ENCODE measurements at places on chromosomes 7 and 10.

DNA sequence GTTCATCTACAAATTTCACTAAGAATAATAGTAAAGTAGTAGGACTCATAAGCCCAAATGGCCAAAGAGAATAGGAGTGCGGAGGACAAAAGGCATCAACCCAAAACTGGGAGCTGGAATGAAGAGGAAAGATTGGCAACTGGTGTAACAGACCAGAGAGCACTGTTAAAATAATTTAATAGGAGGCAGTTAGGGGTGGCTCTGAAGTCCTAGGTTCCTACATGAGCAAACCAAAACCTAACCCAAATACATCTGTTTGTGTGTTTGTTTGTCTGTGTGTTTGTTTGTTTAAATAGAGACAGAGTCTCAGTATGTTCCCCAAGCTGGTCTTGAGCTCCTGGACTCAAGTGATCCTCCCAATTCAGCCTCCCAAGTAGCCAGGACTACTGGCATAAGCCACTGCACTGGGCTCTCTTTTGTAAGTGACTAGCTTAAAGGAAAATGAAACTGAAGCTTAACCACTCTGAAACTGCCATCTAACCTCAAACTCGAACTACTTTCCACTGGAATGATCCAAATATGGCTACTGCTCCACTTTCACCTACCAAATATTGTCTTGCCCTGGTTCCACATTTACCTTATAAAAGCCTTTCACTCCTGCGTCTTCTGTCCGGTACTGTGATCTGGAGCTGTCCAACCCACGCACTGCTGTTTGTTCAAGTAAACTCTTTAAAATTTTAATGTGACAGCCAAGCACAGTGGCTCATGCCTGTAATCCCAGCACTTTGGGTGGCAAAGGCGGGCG is 94.9 kb downstream of the AKR1D1 start:
- no peak for DNase-seq

GRCh38 chr10:128572696-128573095 is 446.5 kb upstream of the MKI67 start:
- DNase-seq, result no peak

GRCh38 chr7:142391191-142391992 is 133.5 kb upstream of the PRSS58 start:
- DNase-seq, result no peak

- DNase-seq, result no peak
Measured at GRCh38 chr7:91465595-91466061, 201.4 kb downstream of the FZD1 start.

- DNase-seq, result no peak
Measured at GRCh38 chr10:131700032-131700431, 200.8 kb upstream of the PPP2R2D start.

DNA sequence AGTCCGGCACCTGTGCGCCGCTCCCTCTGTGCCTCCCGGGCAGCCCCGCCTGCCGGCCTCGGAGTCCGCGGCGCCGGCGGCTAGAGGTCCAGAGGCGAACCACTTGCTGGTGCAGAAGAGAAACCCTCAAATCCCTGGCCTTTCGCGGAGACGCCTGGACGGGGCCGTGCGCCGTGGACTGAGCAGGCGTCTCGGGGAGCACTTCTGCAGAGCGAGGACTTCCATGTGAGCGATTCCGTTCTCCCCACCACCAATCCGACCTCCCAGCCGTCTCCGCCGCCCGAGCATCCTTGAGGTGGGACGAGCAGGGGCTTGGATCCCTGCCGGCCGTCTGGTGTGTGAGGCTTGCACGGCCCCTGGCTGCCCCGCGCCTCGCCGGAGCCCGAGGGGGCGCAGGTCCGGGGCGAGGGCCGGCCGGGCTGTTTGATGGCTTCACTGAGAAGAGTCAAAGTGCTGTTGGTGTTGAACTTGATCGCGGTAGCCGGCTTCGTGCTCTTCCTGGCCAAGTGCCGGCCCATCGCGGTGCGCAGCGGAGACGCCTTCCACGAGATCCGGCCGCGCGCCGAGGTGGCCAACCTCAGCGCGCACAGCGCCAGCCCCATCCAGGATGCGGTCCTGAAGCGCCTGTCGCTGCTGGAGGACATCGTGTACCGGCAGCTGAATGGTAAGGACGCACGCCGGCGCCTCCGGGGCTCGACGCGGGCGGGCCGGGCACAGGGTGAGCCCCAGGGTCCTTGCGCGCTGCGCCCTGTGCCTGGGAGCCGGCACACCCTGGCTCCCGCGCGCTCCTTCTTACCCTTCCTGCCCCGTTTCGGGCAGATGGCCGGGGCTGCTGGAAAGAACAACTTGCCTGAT is 660 bp downstream of the GALNT17 start:
- no peak for DNase-seq

GRCh38 chr10:107611115-107611514 is 446.6 kb upstream of the SORCS1 start:
- no peak for DNase-seq

GRCh38 chr7:26034391-26034790 is 117.6 kb upstream of the NFE2L3 start:
- DNase-seq, result no peak

GRCh38 chr7:21160401-21160800 is 267.5 kb upstream of the SP4 start:
- DNase-seq, result no peak

- DNase-seq, result no peak
Measured at GRCh38 chr10:3803295-3803926, 18.4 kb upstream of the KLF6 start.

GRCh38 chr7:2631946-2632732 is at the start of gene TTYH3:
Gene TTYH3, plus strand, starts transcription at chr7:2631986. Its CDS starts 170 bp downstream, at chr7:2632156.
- DNase-seq, result no peak

- DNase-seq, result no peak
Measured at GRCh38 chr7:50588937-50589336, 23.7 kb upstream of the DDC start.

GRCh38 chr7:156608173-156608478 is 32.4 kb upstream of the RNF32 start:
- DNase-seq, result no peak

GRCh38 chr10:77160679-77161078 is 476.9 kb downstream of the KCNMA1 start:
- DNase-seq, result no peak

GRCh38 chr7:155464183-155464582 is 6.3 kb downstream of the EN2 start:
- DNase-seq, result no peak

DNA sequence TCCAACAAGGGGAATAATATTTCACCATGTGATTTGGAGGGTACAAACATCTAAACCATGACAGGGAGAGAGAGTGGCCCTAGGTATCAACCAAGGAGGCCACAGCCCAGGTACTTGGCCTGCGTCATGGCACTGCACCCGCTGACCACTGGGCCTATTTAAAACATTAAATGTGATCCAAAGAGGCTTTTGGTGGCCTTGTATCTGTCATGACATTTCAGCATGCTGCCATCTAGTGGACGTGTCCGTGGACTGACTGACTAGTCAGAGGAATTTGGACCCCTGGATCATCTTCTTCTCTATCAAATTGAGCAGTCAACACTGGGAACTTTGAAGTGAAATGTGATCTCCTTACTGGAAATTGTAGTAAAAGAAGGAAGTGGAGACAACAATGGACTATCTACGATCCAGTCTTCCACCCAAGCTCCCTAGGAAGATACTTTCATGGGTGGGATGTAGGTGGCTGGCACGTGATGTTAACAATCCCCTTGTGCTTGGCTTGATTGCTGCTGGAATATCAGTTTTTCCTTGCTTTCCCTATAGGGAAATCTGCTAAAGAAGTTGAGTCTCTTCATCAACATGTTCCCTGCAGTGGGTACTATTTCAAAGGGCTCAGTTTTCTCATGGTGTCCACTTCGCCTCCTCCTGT is 24.6 kb upstream of the ITGA8 start:
- DNase-seq, result no peak

DNA sequence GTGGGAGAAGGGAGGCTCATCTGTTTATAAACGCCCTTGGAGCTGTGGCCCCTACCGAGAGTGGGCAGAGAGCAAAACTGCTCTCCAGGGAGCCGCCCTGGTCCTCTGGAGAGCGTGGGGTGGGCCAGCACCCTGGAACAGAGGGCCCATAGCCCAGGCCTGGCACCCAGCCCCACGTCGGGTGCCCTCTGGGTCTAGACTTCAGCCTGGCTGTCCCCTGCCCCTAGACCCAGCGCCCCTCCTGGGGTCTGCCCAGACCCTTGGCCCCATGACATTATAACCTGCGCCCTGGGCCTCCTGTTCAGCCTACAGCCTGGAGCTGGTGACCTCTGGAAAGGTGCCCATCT is 24.7 kb downstream of the GET4 start:
- DNase-seq, result no peak

DNA sequence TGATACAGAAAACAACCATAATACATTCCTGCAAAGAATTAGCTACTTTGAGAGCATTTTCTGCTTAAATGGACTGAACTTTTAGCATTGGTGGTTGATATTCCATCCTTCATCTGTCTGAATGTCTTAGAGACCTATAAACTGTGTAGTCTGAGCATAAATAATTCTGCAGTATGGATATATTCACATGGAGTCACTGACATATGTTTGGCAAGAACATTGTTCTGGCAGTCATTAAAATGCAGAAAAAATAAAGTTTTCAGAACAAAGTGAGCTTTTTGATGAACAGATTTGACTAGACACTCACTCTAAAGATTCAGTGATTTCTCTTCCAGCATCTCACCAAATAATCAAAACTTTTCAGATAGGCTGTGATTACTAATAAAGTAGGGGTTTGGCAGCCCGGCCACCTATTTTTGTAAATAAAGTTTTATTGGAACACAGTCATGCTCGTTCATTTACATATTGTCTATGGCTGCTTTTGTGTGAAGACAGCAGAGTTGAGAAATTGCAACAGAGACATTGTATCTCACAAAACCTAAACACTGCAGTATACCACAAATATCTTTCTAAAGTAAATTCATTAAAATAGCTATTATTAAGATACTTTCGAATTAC is 44.1 kb upstream of the RAPGEF5 start:
- DNase-seq, result no peak

- no peak for DNase-seq
Measured at GRCh38 chr10:608331-609261, 80.9 kb downstream of the DIP2C start.

GRCh38 chr10:118596426-118597124 is 1.1 kb upstream of the PRLHR start:
- no peak for DNase-seq

DNA sequence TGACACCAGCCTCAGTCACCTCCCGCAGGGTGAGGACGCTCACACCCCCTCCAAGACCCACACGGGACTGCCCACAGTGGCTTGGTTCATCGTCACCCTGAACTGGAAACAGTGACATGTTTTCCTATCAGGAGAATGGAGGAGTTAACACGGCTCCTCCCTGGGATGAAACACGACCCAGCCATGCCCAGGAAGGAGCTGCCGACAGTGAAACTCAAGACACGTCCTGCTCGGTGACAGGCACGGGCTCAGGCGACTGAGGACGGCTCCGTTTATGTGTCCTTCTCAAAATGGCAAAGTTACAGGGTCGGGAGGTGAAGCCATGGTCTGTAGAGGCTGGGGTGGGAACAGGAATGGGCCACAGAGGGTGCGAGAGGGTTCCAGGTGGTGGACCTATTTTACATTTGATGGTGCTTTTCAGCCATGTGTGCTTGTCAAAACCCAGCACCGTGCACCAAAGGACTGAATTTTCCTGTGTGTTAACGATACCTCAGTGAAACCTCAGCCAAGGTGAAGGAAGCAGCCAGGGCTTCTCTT is 272.4 kb downstream of the ADARB2 start:
- DNase-seq, result no peak

DNA sequence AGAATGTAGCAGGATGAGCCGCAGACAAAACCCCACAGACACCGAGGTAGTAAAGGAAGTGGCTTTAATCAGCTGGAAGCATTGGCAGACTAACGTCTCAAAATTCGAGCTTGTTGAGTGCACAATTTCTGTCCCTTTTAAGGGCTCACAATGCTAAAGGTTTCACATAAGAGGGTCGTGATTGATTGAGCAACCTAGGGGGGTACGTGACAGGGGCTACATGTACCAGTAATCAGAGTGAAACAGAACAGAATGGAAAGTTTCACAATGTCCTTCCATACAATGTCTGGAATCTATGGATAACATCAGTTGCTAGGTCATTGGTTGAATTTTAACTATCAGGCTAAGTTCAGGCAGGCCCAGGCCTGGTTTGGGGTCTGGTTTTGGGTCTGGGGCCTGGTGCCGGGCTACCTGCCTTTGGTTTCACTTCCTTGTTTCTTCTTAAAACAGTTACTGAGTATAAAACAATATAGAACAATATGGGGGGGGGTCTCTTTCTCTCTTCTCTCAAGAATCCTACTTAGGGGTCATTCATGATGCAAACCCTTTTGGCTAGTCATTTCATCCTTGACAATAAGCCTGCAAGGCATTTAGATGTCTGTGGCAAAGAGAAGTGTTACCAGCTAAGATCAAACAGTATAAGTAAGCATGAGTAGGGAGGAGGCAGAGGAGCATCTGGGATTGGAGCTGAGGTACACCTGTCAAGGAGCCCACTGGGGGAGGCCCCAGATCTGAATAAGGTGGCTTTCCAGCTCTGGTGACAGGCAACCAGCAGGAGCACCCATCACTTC is 364.1 kb downstream of the TNS3 start:
- DNase-seq, result no peak

GRCh38 chr7:22333680-22334141 is 23.2 kb downstream of the RAPGEF5 start:
- no peak for DNase-seq

DNA sequence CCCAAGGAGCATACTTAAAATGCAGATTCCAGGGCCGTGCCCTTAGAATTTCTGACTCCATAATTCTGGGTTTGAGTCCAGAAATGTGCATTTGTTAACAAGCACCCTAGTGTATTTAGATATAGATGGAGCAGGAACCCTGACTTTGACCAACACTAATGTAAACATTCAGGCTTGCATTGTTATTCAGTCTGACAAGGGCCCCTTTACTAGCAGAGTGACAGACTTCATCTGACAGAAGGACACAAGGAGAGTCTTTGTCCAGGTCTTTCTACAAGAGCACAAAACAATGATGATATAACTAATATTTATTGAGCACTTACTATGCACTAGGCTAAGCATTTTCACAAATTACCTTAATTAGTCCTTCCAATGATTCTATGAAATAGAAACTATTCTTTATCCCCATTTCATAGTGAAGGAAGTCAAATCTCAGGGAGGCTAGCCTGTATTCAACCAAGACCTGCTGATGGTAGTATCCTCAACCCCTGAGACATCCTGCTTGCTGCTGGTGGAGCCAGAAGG is 3.9 kb downstream of the RBP4 start:
- DNase-seq, result no peak

- DNase-seq, result no peak
Measured at GRCh38 chr10:93068411-93069244, 5.1 kb upstream of the CYP26A1 start.

GRCh38 chr7:101932083-101932482 is 114.7 kb downstream of the CUX1 start:
- no peak for DNase-seq

DNA sequence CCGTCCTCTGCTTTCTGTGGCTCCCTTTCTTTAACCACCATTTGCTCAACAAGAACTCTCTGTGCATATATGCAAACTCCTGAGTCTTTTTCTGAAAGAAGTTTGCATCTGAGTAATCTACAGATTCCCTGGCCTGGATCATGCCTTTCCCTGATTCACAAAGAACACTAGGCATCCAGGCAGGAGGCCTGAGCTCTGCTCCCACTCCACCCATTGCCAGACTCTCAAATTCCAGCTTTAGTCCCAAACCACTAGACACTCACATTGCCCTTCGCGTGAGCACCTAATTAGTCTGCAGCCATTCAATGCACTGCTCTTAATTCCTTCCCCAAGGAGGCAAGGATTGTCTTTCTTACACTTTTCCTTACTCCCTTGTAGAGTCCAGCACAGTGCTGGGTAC is 60.9 kb downstream of the ABCC2 start:
- no peak for DNase-seq
